ENCODE measurements at places on chromosomes 1 and 21.

GRCh38 chr21:37208741-37209225 lies 58.4 kb downstream of the VPS26C start:
- DNase-seq, result no peak

- DNase-seq, result no peak
Observed at GRCh38 chr1:232428786-232429530, 201.0 kb downstream of the SIPA1L2 start.

- no peak for DNase-seq
Observed at GRCh38 chr1:77370583-77371306, 88.9 kb downstream of the AK5 start.

DNA sequence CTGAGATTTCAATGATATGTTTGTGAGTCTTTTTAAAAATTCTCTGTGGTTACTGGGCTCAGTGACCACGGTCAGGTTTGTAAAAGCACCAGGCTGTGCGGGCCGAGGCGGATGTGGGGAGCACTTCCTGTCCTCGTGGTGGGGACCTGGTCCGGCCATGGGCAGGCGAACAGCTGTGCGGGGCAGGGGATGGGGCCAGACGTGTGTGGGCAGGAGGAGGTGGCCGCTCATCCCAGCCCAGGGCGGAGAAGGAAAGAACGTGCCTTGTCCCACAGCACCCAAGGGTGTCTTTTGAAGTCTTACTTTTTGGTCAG lies 5.2 kb upstream of the OXCT2 start:
- no peak for DNase-seq

DNA sequence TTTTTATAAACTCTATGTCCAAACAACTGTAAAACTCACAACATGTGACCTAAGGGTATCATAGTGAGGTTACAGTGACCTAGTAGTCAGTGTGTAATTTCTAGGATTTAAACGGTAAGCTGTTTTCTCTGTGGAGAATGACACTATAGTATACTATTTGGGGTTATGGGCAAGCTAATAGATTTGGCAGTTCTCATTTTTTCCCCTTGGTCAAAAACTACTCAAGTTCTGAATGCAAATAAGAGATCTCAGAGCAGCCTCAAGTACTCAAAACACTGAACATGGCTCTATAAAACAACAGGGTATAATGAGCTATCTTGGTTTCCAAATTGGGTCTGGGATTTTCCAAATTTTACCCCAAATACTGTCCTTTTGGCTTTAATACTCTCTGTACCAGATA lies 88.5 kb upstream of the HMCN1 start:
- DNase-seq, result no peak

Data from CD4-positive, alpha-beta memory T cell (primary cell).